ENCODE measurements at places on chromosomes 5 and 9. TPM values are rescaled to one million over a fixed set of nuclear protein-coding genes. Genes with fewer than 3 reads are reported as not detected.

SLC34A3 gene
- total RNA-seq: not detected

FBLL1 gene
- total RNA-seq: 0.19 TPM

IL13 gene
- 0.72 TPM for total RNA-seq

NTNG2 gene
- 1.6 TPM for total RNA-seq

HTR1A gene
- total RNA-seq: not detected

BHMT2 gene
- not detected for total RNA-seq

ORM2 gene
- total RNA-seq: not detected

ELAVL2 gene
- not detected for total RNA-seq

TICAM2 gene
- 1.1 TPM for total RNA-seq

SLC23A1 gene
- total RNA-seq: not detected

CKS2 gene
- 333 TPM for total RNA-seq

MEGF10 gene
- total RNA-seq: not detected

CATSPER3 gene
- total RNA-seq: 0.46 TPM

SEMA4D gene
- total RNA-seq: 239 TPM

PTGR1 gene
- 1.3 TPM for total RNA-seq

CHMP5 gene
- total RNA-seq: 75.4 TPM

ITK gene
- total RNA-seq: 200 TPM

FSD1L gene
- total RNA-seq: 2.1 TPM

PCDHA9 gene
- total RNA-seq: not detected

LCN10 gene
- total RNA-seq: 6.1 TPM

BRD3OS gene
- total RNA-seq: 12.6 TPM

COL15A1 gene
- total RNA-seq: not detected

MYMK gene
- total RNA-seq: not detected

OBP2B gene
- total RNA-seq: not detected

CORO2A gene
- 8.2 TPM for total RNA-seq

All from activated naive CD8-positive, alpha-beta T cell treated with anti-CD3 and anti-CD28 coated beads for 36 hours (primary cell).